ENCODE measurements at places on chromosomes 4 and X.
A peak's percentile ranks its signal among the peaks of the same experiment; 100 is the strongest.

GRCh38 chr4:61246034-61246433 lies 45.9 kb downstream of the ADGRL3 start:
- DNase-seq = peak; percentile 49

DNA sequence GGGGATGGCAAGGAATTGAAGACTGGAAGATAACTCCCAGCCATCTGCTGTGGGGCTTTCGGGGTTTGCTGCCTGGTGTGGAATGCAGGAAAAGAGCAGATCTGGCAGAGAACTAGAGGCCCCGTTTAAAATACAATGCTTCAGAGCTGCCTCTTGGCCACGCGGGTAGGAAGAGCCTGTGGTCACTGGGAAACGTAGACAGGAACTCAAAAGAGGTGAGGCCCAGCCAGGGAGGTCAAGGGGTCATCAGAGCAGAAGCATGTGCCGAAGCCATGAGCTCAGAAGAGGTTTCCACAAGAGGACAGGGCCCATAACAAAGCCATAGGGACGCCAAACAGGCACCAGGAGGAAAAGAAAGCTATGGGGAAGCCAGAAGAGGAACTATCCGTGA lies 14.5 kb upstream of the STS start:
- DNase-seq = no peak

DNA sequence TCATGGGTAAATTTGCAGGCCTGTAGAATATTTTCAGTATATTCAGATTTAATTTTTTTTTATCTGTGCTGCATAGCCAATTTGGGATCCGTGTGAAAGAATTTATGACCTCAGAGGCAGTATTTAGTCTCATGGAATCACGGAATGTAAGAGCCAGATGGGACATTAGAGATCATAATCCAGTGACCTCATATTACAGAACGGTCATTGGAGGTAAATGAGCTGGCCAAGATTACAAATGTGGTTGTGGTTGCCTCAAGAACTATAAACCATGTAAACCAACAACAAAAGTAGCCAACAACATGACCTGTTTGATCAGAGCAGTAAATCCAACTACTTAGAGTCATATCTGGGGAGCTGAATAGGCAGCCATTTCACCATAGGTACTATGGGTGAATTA lies 71.6 kb downstream of the AMOT start:
- DNase-seq = no peak

DNA sequence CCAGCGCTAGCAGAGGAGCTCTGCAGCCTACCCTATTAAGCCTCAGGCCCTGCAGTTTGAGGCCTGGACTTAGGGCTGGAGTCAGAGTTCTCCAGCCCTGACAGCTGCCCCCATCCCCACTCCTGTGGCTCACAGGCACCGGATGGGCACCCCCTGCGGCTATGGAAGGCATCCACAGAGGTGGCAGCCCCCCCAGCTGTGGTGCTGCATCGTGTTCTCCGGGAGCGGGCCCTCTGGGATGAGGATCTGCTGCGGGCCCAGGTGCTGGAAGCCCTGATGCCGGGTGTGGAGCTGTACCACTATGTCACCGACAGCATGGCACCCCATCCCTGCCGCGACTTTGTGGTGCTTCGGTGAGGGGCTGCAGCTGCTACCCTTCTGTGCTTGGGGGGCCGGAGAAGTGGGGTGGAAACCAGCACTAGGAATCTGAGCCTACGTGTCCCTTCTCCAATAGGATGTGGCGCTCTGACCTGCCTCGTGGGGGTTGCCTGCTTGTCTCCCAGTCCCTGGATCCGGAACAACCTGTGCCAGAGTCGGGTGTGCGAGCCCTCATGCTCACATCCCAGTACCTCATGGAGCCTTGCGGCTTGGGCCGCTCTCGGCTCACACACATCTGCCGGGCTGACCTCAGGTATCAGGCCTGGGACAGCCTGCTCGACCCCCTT lies 76.2 kb downstream of the STARD8 start:
- DNase-seq = no peak

GRCh38 chrX:147962476-147962875 lies 18.7 kb upstream of the FMR1NB start:
- no peak for DNase-seq

GRCh38 chr4:87462102-87462501 lies 39.7 kb downstream of the NUDT9 start:
- no peak for DNase-seq

GRCh38 chrX:122269243-122269781 lies 914.8 kb upstream of the GRIA3 start:
- no peak for DNase-seq

DNA sequence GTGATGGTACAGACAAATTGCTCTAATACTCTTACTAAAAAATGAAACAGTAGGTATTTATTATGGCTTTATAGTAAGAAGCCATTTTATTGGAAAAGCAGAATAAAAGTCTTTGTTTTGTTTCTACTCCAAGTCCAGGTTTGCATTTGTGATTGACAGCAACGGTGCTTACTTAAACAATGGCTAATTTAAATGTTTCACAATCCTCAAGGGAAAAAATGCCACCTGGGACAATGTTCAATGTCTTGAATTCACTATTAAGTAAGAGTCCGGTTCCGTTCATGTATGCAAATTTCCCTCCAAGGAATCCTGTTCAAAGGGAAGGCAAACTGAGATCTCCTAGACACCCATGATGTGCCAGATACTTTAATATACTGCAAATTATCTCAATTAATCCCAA lies 123.6 kb downstream of the RBM47 start:
- DNase-seq = no peak

DNA sequence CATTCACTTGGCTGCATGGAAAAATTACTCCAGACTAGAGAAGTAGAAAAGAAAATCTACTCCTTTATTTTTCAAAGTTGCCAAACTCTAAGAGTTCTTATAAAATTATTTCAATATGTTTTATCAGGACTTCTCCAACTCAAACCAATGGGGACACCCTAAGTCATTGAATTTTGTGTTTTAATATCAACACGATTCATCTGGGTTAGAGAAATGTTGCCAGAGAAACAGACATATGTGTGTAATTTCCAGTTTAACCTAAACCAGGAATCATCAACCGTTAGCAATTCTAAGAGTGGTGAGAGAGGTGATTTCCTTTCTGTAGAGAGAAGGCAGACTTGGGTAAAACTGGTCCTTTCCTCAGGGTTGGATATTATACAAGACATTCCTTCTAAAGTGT lies 291.8 kb downstream of the LDB2 start:
- no peak for DNase-seq

GRCh38 chrX:101241531-101241930 lies 21.9 kb downstream of the DRP2 start:
- DNase-seq = no peak

GRCh38 chr4:6811165-6811564 lies 28.6 kb downstream of the KIAA0232 start:
- DNase-seq = no peak

GRCh38 chr4:146224326-146224966 lies 10.1 kb downstream of the REELD1 start:
- DNase-seq = no peak

GRCh38 chrX:64182208-64182607 lies 23.3 kb downstream of the AMER1 start:
- DNase-seq = no peak

- DNase-seq = peak; percentile 45
These were observed 50.3 kb downstream of the EFNB1 start for GRCh38 chrX:68878977-68879645.

DNA sequence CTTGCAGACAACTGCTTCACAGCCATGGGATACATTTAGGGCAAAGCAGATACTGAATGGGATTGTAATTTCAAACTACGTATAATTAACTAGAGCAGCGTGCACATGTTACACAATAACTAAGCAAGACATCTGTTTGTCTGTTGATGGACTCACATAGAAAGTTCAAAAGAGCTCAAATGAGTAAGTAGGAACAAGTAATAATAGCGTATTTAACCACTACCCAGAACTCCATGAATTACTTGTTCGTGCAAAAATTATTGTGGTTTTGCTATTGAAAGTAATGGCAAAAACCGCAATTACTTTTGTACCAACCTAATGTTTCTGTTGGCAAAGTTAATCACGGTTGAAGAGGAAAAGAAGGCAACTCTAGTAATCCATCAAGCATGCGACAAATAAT lies 825.4 kb downstream of the PCDH18 start:
- DNase-seq = no peak

- DNase-seq = no peak
These were observed 104.6 kb downstream of the TMEM144 start for GRCh38 chr4:158314756-158315487.

GRCh38 chr4:15955670-15956069 lies 7.3 kb downstream of the FGFBP2 start:
- no peak for DNase-seq

DNA sequence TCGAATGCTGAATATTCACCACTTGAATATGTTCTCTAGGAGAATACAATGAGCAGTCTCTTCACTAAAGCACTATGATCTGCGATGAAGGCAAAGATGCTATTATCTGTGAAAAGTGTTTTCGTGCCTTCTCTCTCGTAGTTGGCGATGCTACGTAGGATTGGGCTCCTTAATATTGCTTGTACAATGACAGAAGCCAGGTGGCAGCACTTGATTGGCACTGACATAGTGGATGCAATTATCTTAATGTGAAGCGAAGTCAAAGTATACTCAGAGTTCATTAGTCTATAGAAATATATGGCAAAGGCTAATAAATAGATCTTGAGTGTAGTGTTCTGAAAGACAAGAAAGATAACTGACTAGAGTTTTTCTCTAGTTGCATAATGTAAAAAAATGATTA lies 1135.7 kb upstream of the AGA start:
- DNase-seq = peak; percentile 5

DNA sequence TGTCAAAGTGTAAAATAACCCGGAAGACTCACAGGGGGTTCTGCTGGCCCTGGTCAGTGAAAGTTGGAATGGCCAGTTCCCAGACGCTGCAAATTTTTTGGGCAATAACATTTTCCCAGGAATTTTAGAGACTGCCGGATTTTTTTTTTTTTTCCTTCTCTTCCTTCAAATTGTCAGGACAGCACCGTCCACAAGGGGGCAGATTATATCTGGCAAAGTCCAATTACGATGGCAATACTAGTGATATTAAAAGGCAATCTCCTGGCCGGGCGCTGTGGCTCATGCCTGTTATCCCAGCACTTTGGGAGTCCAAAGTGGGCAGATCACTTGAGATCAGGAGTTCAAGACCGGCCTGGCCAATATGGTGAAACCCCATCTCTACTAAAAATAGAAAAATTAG lies 20.5 kb downstream of the SLC25A5 start:
- DNase-seq = peak; percentile 19

- no peak for DNase-seq
These were observed 17.6 kb downstream of the LNX1 start for GRCh38 chr4:53573696-53574095.

DNA sequence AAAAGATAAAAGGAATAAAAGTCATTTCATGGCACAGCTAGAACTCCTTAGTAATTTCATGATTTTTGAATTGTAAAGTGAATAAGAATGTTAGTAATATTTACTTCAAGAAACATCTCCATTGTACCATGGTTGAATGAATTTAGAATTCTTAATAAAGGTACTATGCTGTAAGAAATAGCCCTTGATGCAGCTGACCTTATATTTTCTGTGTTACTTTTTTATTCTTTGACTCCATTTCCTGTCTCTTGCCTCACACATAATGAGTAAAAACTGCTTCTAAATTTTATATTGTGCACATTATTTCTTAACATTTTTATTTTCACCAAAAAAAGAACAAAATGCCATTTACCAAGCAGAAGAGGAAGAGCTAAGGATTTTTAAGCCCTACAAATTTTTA lies 81.9 kb upstream of the PDHA2 start:
- no peak for DNase-seq

DNA sequence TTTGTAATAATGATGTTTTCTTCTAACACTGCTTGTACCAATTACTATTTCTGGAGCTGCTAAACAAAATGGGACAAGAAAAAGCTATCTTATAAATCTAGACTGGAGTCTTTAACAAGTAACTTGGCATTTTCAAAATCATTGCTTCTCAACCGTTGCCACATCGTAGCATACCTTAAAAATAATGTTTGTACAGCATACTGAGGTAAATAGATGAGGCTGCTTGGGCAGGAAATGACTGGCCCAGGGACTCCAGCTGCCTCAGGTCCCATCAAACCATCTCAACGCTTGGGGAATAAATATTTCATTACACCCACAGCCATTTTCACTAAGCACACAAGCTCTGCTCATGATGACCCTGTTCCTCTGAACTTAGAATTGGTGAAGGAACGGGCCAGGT lies 115.1 kb downstream of the SPANXA1 start:
- no peak for DNase-seq
